Lung (tissue), 17 donors: ENCODE measurements at places on chromosomes 6 and 20. TPM values are rescaled to one million over a fixed set of nuclear protein-coding genes. Genes with fewer than 3 reads are reported as not detected.
A peak's percentile ranks its signal among the peaks of the same experiment; 100 is the strongest.

DNA sequence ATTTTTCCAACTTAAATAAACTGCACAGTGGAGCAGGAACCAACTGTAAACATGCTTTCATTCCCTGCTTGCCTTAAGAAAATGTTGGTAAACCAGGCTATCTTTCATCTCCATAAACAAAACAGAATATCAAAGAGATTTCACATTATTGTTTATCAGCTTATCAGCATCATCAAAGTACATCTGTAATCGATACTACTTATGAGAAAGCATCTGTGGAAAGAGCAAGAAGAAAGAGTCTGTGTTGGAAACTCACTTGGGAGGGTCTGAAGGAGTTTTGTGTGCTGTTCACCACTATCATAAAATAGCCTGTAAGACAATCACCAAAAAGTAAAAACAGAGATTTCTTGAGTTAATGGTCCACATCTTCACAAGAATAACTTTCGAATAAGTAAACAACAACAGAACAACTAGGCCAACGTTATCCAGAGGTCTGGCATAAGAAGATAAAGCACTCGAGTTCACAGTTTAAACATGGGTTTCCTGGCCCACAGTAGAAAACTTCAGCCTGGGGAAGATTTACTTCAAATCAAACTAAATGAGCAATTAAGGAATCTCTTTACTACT lies 47.9 kb downstream of the EPB41L2 start:
- DNase-seq = no peak

DNA sequence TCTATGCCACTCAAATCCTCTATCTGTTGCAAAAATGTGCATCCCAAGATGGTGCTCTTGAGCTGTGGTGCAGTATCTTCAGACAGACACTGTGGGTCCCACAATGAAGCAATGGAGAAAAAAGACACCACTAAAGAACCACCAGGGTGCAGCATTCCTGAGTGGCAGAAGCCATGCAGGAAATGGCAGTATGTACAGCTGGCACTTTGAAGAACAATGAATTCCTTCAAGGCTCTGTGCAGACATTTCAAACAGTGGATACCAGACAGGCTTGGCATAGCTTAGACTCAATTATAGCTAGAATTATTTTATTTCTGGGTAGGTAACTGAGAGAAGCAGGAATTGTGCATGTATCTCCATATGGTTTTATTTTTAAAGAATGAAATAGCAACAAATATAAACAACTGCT lies 24.0 kb upstream of the HDAC2 start:
- DNase-seq = peak; percentile 50

DNA sequence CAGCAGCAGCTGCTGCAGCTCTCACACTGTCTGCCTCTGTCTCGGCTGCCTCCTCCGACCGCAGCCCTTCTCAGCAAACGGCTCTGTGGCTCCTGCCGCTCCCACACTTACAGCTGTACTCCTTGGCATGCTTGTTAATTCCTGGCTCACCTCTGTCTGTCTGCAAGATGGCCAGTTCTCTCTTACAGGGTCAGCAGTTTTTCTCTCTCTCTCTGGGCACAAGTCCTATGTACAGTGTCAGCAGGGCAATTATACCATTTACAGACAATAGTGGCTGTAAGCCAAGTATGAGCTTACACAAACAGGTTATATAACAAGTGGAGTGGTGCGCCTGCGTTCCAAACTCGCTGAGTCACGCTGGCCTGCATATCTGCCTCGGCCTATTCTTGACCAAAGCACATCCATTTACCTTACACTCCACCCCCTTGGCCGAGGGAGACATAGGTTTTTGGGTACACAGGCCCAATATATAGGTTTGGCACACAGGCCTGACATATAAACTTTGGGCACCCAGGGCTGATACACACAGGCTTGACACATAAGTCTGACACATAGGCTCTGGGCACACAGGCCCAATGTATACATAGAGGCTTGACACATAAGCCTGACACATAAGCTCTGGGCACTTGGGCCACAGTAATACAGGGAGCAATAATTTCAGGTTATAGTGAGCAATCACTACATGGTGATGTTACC lies 4.4 kb downstream of the ZKSCAN3 start:
- DNase-seq = no peak

DNA sequence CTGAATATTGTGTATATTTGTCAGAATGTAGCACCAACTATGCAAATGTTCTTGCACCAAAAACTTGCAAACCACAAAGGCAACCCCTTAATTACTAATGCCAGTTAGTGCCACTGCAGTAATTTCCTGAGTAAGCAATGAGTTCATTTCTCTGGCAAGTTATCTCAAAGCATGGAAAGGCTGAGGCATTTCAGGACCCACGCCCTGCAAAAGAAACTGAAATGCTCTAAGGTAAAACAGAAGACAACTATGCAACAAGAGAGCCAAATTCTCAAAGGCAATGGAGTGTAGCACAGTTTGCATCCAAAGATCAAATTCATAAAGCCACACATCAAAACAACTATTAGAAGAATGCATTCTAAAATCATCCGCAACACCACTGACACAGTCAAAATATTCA lies 994.4 kb downstream of the EYS start:
- no peak for DNase-seq

DNA sequence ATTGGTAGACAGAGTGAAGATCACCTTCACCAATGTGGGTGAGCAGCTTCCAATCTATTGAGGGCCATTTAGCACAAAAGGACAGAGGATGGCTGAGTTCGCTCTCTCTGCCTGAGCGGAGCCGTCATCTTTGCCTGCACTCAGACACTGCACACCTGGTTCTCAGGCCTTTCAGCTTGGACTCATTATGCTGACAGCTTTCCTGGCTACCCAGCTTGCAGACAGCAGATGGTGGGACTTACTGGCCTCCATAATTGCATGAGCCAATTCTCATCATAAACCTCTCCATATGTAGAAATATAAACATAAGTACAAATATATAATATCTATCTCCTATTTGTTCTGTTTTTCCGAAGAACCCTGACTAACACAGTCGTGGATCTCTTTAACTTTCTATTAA lies 13.7 kb downstream of the TBXT start:
- DNase-seq = no peak

DNA sequence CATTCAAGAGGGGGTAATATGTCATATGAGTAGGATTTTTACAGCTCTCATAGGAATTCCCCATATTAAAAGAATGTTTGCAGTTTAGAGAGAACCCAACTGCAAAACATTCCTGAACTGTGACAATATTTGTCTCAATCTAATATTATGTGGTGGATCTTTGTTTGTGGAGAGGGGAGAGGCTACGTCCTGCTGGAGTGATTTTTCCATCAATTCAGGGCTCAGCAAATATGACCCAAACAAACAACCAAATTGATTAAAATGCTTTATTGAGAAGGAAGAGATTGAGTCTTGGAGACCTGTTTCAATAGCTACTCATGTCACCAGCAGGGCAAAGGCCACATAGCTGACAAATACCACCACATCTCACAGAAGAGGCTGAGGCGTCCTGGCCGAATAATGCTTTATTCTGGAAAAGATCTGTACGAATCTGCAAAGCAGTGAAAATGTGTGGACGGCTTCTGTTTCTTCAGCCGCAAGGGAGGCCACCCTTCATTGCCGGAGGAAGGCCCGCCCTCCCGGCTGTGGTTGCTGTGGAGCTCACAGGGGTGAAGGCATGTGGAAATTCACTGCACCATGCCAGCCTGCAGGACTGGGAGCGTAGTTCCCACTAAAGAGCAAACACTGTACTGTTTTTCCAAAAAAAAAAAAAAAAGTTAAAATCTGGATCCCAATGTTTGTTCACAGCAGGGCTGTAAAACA lies 89.7 kb upstream of the QKI start:
- DNase-seq = peak; percentile 51

DNA sequence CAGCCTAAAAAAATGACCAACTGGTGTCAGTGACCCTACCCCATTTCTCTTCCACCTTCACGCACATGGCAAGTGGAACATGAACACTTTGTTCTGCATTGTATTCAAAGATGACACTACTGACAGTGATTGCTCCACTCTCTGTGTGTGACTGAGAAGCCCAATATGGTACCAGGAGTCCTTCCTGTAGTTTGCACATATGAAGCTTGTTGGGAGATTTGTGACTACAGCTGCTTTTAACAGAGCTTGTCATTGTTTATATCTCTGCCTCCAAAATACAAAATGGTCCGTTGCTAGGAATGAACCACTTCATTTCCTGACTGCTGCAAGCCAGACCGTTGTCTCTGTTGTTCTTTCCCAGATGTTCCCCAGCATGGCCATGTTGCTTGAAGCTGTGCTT lies 140.3 kb upstream of the TCF21 start:
- peak; percentile 71 for DNase-seq

DNA sequence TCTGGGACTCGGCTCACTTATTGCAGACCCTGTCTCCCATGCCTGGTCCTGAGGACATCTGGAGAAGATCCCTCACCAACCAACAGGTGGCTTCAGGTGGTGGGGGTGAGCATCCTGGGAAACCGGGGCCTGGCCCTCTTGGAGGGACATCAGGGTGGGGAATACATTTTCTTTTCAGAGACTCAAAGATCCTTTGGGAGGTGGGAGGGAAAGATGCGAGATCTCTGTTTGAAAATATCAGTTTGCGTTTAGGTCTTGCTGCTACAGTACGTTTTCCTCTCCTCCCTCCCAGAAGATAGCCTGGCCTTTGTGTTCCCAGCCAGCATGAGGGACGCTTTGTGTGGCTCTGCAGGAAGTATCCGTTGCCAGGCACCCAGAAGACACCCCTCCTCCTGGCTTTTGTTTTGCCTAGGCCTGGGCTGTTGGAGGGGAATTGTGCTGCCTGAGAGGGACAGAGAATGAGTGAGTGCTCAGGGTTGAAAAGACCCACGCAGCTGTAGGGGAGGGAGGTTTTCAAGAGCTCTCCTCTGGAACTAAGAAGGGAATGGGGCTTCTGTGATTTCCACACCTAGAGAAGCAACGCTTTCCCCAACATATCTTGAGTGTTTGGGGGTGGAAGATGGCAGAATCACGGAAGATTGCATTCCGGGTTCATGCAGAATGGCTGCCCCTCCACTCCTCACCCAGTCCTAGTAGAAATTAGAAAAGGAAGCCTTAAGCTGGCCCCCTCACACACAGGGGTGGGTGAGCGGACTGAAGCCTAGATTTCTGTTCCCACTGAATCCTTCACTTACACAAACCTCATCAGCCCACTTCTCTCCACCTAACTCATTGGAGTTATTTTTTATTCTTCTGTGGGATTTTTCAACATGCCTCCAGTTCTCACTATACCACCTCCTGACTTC lies 22.0 kb upstream of the SLC2A12 start:
- DNase-seq = peak; percentile 62

GRCh38 chr20:48558906-48559305 lies 268.9 kb downstream of the PREX1 start:
- no peak for DNase-seq

- no peak for DNase-seq
Observed at GRCh38 chr6:46465294-46466165, 25.7 kb downstream of the RCAN2 start.

DNA sequence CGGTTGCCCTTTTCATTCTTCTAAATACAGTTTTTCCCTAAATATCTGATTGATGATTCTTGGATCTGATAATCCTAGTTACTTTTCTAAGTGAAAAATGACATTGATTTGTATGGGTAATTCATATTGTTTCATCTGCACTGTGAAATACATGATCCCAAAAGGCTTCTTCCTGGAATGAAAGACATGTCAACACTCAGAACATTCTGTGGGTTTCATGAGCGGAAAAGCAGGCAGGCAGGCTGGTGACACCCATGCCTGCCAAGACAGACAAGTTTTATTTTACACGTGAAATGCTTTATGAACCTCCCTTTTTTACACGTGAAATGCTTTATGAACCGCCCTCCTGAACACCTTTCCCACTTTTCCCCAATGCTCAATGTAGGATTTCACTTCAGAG lies 105.0 kb downstream of the PRKN start:
- no peak for DNase-seq

- DNase-seq = no peak
Observed at GRCh38 chr6:115001731-115002350, 659.0 kb upstream of the HS3ST5 start.

Gene PHACTR3
- total RNA-seq = 12.0 TPM

DNA sequence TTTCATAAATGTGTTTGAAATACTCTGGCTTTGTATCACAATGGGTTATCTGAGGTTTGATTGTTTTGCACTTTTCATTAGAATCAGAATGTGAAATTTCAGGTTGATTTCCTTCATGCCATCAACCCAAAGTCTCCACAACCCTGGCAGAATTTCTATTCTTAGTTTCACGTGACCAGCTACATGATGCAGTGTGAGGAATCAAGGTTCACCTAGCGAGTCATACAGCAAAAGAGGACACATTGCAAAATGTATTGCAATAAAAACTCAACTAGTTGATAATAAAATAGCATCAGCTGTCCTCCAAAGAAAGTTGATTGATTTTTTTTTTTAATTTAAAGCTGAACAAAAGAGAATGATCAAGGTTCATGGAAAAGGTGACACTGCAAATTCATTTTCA lies 2.2 kb downstream of the HAO1 start:
- no peak for DNase-seq

Gene PGC
- total RNA-seq = 586 TPM

GRCh38 chr6:78253618-78254017 lies 600.8 kb downstream of the MEI4 start:
- no peak for DNase-seq

- peak; percentile 20 for DNase-seq
Observed at GRCh38 chr6:24188578-24189080, 62.6 kb downstream of the NRSN1 start.

Gene SIGLEC1
- total RNA-seq = 34.2 TPM

Gene VGLL2
- not detected for total RNA-seq

GRCh38 chr20:90651-91050 lies 3.2 kb downstream of the DEFB125 start:
- no peak for DNase-seq

DNA sequence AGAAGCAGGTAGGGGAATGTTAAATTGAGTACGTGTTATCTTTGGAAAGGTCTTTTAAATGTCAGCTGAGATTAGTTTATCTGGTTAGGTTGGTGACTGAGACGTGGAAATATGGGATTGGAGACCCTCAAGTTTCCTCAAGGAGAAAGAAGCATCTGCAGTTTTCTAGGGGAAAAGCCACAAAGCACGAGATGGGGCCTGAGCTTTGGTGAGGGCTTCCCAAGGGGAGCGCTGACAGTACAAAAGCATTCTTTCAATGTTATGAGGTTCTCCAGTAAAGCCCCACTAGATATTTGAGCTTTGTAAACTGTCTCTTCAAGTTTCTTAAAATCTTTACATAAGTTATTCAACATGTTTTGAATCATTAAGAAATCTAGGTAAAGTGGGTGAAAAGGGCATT lies 19.6 kb upstream of the HS3ST5 start:
- no peak for DNase-seq

GRCh38 chr6:159134701-159135364 lies 34.4 kb upstream of the FNDC1 start:
- DNase-seq = peak; percentile 62

Gene RCAN2
- 16.7 TPM for total RNA-seq

DNA sequence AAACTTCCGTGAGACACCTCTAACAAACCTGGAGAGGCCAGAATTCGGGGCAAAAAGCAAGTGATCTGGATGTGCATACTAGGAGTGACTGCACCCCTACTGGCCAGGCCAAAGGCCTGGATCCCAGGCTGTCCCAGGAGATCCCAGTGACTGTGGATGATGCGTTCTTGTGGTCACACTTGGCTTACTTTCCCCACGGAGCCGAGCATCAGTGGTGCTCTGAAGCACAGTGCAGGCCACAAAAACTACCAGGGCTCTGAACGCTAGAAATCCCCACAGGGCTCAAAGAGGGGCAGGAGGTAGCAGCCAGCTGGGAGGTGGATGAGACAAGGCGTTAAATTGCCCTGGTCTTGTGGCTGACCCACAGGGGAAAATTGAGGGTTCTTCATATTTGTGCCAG lies 7.1 kb downstream of the TRIM26 start:
- DNase-seq = no peak

Gene FOXC1
- 2.7 TPM for total RNA-seq

Gene UCKL1
- total RNA-seq = 42.7 TPM

Gene IL17F
- total RNA-seq = not detected

GRCh38 chr6:132498638-132499037 lies 14.3 kb downstream of the STX7 start:
- no peak for DNase-seq
